Activated CD4-positive, alpha-beta T cell treated with anti-CD3 and anti-CD28 coated beads for 24 hours (primary cell): ENCODE measurements at places on chromosomes 3 and 15.

DNA sequence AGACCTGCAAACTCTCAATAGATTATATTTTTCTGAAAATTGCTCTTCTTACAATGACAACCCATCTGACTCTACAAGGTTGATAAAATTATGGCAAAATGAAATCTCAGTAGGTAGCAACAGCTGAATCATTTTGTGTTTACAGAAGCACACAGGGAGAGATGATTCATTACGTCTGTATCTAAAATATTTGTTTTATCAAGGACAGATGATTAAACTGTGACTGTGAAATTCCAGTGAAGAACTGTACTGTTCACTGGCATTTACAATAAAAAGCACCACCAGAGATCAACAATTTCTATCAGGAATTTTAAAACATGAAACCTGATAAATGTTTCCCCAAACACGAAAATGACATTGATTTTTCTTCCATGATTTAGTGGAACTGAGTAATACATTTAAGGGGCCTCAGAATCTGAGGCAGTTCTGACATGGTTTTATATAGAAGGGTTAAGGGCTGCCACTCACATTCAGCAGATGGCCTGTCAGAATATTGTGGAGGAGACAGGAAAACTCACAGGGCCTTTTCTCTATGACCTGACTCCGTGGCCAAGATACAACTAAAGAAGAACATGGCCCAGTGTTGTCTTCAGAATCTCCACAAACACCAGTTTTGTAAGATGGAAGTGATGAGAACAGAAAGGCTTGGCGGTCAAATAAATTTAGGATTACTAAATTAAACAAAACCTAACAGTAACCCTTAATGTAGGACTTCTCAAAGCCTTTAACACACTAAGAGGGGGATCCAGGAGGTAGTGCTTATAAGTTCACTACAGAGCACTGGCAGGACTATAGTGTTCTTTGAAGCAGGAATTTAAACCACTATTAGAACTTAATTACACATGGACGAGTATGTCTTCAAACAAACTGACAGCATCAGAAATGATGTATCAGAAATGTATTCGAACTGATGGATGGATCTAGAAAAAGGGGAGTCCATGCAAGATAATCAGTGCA lies 25.9 kb downstream of the RAD18 start:
- no peak for DNase-seq

- DNase-seq = no peak
These were observed 106.5 kb downstream of the ZNF609 start for GRCh38 chr15:64566629-64567427.

DNA sequence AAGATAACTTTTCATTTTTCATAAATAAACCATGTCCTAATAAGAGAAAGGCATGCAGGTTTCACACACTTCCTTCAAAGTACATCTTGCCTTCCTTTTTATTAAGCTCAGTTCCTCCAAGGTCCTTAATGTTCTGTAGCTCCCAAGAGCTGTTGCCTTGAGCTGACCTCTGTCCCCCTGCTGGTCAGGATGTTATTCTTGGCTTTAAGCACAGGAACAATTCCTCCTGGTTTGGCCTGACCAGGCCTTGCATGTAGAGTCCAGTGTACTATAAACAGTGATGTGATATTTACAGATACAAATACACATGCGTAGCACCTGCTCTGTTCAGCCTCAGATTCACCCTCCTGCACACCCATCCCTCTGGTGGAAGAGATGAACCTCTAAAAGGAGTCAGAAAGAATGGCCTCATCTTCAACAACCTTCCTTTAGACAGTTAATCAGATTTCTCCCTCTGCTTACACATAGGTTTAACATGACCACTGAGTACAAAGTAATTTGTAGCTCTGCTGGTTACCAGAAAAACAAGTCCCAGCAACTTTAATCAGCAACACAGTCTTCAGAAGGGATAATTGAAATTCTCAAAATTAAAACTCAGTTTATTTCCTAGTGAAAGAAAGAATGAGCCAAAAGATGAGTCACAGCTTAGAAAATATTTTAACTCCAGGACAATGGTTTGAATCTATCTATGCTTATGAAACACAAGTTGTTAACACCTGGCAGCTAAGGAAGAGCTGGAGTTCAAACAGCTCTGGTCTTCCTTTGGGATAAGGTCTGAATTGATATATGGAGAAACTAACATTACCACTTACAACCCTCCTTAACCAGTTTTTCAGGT lies 46.5 kb downstream of the PTPN9 start:
- no peak for DNase-seq

GRCh38 chr3:194091141-194091540 lies 44.8 kb upstream of the HES1 start:
- no peak for DNase-seq

- no peak for DNase-seq
These were observed 206.0 kb downstream of the RBMS3 start for GRCh38 chr3:29486917-29487316.

DNA sequence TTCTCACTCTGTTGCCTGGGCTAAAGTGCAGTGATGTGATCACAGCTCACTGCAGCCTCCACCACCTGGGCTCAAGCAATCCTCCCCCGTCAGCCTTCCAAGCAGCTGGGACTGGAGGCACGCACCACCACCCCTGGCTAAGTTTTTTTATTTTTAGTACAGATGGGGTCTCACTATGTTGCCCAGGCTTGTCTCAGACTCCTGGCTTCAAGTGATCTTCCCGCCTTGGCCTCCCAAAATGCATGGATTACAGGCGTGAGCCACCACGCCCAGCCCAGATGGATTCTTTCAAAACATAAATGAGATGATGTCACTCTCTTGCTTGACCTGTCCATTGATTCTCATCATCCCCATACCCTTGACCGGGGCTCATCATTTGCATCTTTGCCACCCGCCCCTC lies 72.6 kb upstream of the SLC6A6 start:
- DNase-seq = no peak

DNA sequence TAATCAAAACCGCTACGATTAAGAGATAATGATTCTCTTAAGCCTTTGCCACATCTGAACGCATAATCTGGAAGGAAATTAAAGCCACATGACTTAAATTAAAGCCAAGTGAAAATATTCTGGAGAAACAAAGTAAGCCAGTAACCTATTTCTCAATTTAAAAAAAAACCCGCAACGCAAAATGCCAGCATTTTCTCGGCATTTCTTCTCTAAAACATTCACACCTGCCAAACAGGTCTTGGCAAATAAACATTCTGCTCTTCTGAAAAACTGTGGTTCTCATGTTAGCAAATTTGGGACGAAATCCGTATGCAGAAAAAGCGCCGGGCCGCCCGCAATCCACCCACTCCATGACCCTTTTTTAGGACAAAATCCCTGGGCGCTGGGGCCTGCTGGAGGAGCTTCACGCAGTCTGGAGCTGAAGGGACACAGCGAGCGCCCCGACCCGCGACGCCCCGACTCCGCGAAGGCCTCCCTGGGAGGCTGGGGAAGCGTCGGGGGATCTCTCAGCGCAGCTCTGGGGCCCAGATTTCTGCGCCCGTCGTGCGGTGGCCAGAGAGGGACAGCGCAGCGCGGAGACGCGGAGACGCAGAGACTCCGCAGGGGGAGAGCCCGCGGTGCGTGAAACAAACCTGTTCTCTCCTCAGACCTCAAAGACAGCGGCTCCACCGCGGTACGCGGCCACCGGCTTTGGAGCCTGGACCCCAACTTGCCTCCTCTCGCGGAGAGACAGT lies 471 bp downstream of the NKIRAS1 start:
- no peak for DNase-seq

DNA sequence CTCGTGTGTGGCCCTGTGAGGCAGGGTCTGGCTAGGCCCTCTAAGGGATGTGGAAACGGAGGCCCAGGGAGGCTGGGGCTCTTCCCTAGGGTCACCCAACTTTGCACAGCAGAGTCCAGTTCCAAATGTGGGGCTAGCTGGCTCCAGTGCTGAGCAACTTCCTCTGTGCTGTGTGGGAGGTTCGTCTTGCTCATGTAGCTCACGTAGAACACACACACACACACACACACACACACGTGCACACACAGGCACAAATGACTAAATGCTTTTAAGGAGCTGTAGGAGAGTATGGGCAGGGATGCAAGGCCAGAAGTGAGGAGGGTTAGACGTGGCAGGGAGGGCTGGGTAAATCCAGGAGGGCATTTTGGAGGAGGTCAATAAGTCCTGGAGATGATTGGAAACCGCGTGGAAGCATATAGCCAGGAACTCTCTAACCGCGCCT lies 213.8 kb downstream of the RPLP1 start:
- no peak for DNase-seq

GRCh38 chr3:10515884-10516495 lies 10.6 kb upstream of the ATP2B2 start:
- DNase-seq = no peak

- no peak for DNase-seq
These were observed 206.1 kb downstream of the PDZRN3 start for GRCh38 chr3:73418681-73419080.

- no peak for DNase-seq
These were observed 109.5 kb downstream of the SYNPR start for GRCh38 chr3:63387568-63387967.

DNA sequence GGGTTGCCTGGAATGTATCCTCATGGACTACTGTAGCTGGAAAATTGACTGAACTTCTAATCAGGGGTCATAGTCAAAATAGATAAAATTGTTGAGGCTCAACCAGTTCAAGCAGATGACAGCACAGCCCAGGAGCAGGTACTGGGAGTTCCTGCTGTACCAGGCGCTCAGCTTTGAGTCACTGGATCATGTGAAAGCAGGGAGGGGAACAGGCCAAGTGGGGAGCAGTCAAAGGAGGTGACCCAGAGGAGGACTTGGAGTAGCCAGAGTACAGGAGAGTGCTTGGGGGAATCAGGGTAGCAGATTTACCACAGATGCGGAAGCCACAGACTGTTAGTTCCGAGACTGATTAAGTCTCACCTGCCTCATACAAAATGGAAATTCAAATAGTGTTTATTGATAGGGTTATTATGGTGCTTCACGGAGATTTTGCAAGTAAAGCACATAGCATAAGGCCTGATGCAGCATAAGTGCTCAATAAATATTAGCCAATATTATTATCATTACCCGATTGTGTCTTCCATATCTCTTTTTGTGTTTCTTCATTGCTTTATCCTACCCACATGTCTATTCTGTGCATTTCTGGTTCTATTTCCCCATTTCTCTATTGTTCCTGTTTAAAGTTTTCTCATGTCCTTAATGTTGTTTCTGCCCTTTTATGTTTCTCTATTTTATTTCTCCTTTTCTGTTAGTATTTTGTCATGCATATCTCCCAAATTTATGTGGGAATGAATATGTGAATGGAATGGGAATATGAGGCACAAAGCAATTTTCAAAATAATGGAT lies 369.2 kb upstream of the MCTP2 start:
- no peak for DNase-seq

GRCh38 chr3:51955893-51956770 lies 951 bp downstream of the GPR62 start:
- no peak for DNase-seq

GRCh38 chr15:92981333-92981732 lies 81.2 kb downstream of the CHD2 start:
- no peak for DNase-seq

DNA sequence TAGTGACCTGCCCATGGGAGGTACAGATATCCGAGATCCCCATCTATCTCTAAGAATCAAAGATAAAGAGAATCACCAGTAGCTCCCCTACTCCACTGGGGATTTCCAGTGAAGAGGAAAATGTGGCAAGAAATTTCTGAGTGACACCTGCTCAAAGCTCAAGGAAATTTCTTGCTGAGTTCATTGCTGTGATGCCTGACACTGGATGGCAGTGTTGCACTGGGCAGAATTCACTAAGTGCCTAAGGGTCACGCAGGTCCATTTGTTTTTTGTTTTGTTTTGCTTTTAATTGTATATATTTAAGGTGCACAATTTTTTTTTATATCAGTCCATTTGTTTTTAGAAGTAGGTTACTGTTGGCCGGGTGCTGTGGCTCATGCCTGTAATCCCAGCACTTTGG lies 109.5 kb upstream of the KCNAB1 start:
- DNase-seq = no peak

GRCh38 chr15:69143756-69144436 lies 16.5 kb upstream of the GLCE start:
- no peak for DNase-seq

DNA sequence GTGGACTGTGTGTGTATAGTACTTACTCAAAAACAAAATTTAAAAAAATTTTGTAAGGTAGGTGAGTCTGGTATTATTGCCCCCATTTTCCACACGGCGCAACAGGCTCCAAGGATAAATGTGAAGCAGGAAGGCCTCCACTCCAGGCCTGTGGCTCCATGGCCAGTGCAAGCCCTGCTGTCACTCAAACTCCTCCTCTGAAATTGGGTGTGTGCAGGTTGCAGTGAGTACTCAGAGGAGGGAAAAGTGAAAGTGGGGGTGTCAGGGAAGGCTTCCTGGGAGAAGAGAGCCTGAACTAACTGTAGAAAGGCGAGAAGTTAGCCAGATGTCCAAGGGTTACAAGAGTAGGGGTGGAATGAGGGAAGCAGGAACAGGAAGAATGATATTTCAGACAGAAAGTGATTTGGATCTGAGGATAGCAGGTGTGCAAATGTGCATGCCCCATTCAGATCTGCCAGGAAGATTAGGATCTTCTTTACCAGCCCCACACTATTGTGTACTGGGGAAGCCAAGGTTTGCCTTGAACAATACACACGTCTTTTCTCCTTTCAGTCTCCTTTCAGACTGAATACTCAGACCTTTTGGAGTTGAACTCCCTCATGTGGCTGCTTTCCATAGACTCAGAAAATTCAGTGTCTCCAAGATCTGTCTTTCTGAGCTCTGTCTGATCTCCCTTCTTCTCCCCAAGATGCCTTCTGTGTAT lies 48.7 kb upstream of the RYK start:
- DNase-seq = no peak

GRCh38 chr15:68732451-68732850 lies 88.2 kb downstream of the ANP32A start:
- no peak for DNase-seq

DNA sequence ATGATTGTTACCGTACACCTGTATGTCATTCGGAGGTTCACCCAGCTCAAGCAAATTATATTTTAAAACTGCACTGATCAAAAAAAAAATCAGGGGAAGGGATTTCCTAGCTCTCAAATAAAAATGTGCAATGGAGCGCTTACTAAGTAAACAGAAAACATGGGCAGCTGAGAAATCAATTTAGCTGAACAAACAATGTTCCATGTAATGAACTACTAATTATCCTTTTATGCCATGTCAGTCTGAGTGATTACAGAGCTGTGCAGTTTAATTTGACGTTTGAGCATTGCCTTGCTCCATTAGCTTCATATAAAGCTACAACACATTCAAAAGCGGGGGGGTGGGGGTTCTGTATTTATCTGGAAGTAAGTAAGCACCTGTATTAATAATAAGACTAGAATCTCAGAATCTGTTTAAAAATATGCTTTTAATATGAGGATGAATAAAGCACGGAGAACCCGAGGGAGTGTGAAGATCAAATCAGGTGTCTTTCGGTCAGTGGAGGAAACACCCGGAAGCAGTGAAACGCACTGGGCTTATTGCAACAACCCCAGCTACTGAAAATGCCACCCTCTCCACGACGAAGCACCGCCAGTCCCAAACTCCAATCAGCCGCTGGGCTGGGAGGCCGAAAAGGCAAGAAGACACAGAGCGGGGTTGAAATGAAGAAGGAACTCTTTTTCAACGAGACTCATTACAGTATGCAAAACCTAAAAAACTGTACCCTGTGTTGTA lies 196.5 kb upstream of the ATP11B start:
- no peak for DNase-seq
